ENCODE measurements at places on chromosomes 16 and 17. TPM values are rescaled to one million over a fixed set of nuclear protein-coding genes. Genes with fewer than 3 reads are reported as not detected.

The SOX8 gene
- 4.8 TPM for total RNA-seq

The TEKT5 gene
- total RNA-seq = not detected

The HNF1B gene
- not detected for total RNA-seq

The THRA gene
- 52.1 TPM for total RNA-seq

The MT1M gene
- total RNA-seq = not detected

The TPSG1 gene
- not detected for total RNA-seq

The ACSM3 gene
- total RNA-seq = 9.2 TPM

The EFNB3 gene
- 0.19 TPM for total RNA-seq

DNA sequence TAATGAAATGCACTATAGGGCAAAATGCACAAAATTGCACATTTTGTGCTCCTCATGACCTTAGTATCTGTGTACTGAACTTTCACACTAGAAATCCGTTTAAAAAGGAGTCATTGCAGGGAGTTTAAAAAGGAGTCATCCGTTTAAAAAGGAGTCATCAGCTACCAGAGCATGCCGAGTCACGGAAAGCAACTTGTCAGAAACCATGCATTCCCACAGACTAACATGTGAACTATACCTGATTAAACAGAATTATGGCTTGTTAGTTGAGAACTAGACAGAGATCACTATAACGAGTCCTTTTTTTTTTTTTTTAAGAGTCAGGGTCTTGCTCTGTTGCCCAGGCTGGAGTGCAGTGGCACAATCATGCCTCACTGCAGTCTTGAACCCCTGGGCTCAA lies 35.9 kb downstream of the SLC6A4 start:
- H3K36me3 ChIP-seq = no peaks in the 10 kb centered on the region
- H3K4me3 ChIP-seq = no peak overlapping the region
- H3K27me3 ChIP-seq = peaks cover 10% of the 10 kb centered on the region
- no peaks in the 10 kb centered on the region for H3K4me1 ChIP-seq
- DNase-seq = no peak

DNA sequence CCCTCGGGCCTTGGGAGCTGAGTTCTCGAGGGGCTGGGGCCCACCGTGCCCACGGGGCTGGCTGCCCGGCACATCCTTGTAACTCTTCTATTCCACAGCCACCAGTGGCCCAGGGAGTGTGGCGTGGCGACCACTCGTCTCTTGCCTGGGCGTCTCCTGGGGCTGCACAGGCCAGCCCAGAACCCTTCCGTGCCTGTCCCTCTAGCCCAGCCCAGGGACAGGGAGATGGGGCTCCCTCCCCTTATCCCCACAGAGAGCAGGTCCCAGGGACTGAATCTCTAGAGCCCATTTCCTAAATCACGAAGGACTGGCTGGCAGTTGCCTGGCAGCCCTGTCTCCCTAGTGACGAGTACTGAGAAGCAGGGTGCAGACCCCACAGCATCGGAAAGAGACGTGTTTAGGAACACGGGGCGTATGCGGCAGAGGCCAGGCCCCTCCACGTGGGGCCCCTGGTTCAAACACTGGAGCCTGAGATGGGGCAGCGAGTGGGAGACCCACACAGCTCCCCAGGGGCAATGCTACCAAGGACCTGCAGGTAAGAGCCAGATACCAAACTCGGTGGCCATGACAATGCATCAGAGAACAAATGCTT lies 51.0 kb downstream of the TIMM22 start:
- H3K4me1 ChIP-seq = peaks cover 5% of the 10 kb centered on the region
- no peak overlapping the region for H3K27ac ChIP-seq
- peaks cover 2% of the 10 kb centered on the region for H3K36me3 ChIP-seq

- H3K36me3 ChIP-seq = no peaks in the 10 kb centered on the region
- no peak overlapping the region for H3K4me3 ChIP-seq
- H3K27ac ChIP-seq = no peak overlapping the region
- DNase-seq = no peak
- no peaks in the 10 kb centered on the region for H3K4me1 ChIP-seq
These were observed 41.5 kb downstream of the TK2 start for GRCh38 chr16:66508248-66508913.

GRCh38 chr17:2433696-2434095 lies 32.8 kb upstream of the MNT start:
- no peak overlapping the region for H3K4me3 ChIP-seq
- no peak for DNase-seq
- no peaks in the 10 kb centered on the region for H3K4me1 ChIP-seq
- peaks cover 55% of the 10 kb centered on the region for H3K36me3 ChIP-seq

DNA sequence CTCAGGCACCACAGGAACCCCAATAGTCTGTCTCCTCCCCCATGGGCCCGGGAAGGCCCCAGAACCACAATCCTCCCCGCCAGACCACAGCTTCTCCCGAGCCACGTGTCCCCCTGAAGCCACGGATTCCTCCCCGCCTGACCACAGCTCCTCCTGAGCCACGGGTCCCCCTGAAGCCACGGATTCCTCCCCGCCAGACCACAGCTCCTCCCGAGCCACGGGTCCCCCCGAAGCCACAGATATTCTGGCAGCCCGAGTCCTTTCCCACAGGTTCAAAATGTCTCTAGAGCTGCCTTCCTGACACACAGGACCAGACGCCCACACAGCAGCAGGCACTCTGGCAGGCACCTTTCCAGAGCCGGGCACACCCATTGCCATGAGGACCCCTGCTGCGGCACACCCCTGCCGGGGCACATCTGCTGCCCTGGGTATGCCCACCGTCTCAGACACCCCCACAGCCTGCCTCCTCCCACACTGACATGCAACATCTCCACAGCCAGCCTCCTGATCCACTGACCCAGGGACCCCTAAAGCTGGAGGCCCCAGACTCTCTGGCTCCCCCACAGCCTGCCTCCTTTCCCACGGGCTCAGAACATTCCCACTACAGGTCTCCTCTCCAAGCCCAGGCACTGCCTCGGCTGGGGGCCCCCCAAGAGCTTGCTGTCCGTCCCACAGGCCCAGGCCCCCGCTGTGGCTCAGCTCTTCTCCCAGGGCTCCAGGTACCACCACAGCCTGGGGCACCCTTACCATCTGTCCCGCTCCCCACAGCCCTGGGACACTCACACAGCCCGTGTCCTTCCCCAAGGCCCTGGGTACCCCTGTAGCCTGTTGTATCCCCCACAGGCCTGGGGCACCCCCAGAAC lies 2.2 kb downstream of the KIAA0753 start:
- H3K27me3 ChIP-seq = no peaks in the 10 kb centered on the region
- H3K4me3 ChIP-seq = no peak overlapping the region
- no peak for DNase-seq
- peaks cover 21% of the 10 kb centered on the region for H3K36me3 ChIP-seq
- H3K4me1 ChIP-seq = peaks cover 12% of the 10 kb centered on the region

GRCh38 chr16:19876501-19877059 lies 8.1 kb downstream of the GPRC5B start:
- no peak overlapping the region for H3K4me3 ChIP-seq
- no peak for DNase-seq
- peaks cover 18% of the 10 kb centered on the region for H3K27me3 ChIP-seq
- no peaks in the 10 kb centered on the region for H3K4me1 ChIP-seq

DNA sequence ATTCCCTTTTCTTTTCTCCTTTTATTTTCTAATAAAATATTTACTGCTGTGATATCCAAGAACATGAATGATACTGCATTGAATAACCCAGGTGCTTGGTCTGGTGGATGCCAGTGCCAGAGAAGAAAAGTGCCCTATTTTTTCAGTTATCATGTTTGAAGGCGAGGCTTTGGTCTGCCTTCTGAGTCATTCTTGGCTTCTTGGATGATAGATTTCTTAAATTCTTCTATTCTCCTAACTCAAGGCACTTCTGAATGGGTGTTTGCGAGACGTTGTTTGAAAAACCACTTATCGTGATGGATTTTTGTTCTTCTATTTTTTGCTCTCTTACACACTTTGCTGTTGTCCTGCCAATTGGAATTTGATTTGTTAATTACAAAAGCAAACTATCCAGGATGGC lies 66.7 kb downstream of the FTO start:
- H3K4me1 ChIP-seq = peaks cover 3% of the 10 kb centered on the region
- no peaks in the 10 kb centered on the region for H3K27me3 ChIP-seq
- H3K36me3 ChIP-seq = no peaks in the 10 kb centered on the region
- H3K4me3 ChIP-seq = no peak overlapping the region
- H3K27ac ChIP-seq = no peak overlapping the region

- no peak for DNase-seq
- H3K36me3 ChIP-seq = peaks cover 3% of the 10 kb centered on the region
- H3K4me3 ChIP-seq = no peak overlapping the region
- no peaks in the 10 kb centered on the region for H3K27me3 ChIP-seq
- H3K27ac ChIP-seq = no peak overlapping the region
These were observed 107.3 kb downstream of the CMIP start for GRCh38 chr16:81551821-81552304.

- H3K27ac ChIP-seq = peak overlapping the region; percentile 79
- no peaks in the 10 kb centered on the region for H3K36me3 ChIP-seq
- peaks cover 14% of the 10 kb centered on the region for H3K4me1 ChIP-seq
- DNase-seq = peak; percentile 37
These were observed 1.5 kb downstream of the ZFPM1 start for GRCh38 chr16:88454523-88454947.

- no peaks in the 10 kb centered on the region for H3K4me1 ChIP-seq
- DNase-seq = no peak
- no peak overlapping the region for H3K27ac ChIP-seq
- no peak overlapping the region for H3K4me3 ChIP-seq
These were observed 675.6 kb upstream of the CDH8 start for GRCh38 chr16:62711797-62712196.

- H3K4me1 ChIP-seq = no peaks in the 10 kb centered on the region
- H3K36me3 ChIP-seq = no peaks in the 10 kb centered on the region
- DNase-seq = no peak
- H3K4me3 ChIP-seq = no peak overlapping the region
These were observed 1425.1 kb upstream of the CDH8 start for GRCh38 chr16:63461248-63461841.

DNA sequence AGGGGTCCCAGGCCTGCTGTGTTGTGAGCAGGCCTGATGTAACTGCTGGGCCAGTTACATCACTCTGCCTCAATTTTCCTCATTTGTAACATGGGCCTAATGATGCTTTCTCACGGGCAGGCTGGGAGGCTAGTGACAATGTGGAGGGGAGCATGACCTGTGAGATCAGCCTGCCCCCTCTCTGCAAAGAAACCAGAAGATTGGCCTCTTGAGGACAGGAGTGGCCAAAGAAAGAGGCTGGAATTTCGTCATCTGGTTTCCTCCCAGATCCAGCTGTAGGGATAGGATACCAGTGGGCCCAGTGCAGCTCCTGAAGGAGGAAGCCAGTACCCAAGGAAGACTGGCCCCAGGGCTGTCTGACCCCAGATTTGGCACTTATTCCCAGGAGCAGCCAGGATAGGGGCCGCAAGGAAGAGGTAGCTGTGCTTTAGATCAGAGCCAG lies 615 bp upstream of the SREBF1 start:
- H3K27me3 ChIP-seq = no peaks in the 10 kb centered on the region
- H3K4me1 ChIP-seq = peaks cover 72% of the 10 kb centered on the region
- no peak for DNase-seq
- H3K36me3 ChIP-seq = peaks cover under 1% of the 10 kb centered on the region
- H3K4me3 ChIP-seq = peak overlapping the region; percentile 63
- H3K27ac ChIP-seq = peak overlapping the region; percentile 98

DNA sequence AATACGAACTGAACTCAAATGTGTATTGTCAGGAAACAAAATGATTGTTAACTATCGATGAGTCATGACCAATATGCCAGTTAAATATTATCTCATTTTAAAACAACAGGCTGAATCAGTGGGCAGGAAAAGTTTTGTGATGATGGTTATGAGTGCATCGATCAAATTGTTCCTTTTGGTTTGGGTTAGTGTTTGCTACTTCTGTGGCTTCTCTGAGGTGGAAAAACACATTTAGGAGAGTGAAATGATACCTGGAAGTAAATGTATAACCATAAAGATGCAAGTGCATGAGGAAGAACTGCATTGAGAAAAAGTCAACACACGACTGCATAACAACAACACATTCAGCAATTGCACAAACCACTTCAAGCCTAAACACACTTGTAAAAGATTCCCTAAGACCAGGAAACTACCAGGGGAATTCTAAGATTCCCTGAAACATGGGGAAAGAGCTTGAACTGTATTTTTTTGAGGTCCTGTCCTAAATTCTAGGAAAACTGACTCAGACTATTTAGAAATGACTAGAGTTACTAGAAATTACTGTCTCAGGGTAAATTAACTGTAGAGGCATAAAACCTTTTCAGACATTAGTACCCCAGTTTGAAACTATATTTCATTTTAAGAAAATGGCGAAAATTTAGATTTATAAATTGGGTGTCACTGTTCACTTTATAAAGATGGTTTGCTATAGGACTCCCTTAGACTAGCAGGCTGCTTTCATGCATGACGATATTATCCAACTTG lies 44.8 kb downstream of the CDYL2 start:
- H3K36me3 ChIP-seq = no peaks in the 10 kb centered on the region
- no peaks in the 10 kb centered on the region for H3K4me1 ChIP-seq
- no peaks in the 10 kb centered on the region for H3K27me3 ChIP-seq
- H3K4me3 ChIP-seq = no peak overlapping the region
- H3K27ac ChIP-seq = no peak overlapping the region
- no peak for DNase-seq

DNA sequence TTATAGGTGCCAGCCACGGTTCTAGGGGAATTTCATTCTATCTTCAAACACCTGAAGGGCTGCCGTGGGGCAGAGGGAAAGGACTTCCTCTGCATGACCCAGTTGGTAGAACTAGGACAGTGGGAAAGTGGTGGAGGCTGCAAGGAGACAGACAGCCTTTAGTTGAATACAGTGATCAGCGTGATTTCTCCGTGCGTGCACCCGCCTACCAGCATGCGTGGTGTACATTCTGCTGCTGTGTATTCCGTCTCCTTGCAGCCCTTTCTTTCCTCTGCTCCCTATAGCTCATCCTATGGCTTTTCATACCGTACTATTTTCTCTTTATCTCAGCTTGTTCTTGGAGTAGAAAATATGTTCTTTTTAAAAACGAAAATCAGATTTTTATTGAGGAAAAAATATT lies 146.9 kb downstream of the MRM1 start:
- no peak for DNase-seq
- no peaks in the 10 kb centered on the region for H3K36me3 ChIP-seq
- no peaks in the 10 kb centered on the region for H3K27me3 ChIP-seq
- no peak overlapping the region for H3K27ac ChIP-seq
- no peaks in the 10 kb centered on the region for H3K4me1 ChIP-seq

DNA sequence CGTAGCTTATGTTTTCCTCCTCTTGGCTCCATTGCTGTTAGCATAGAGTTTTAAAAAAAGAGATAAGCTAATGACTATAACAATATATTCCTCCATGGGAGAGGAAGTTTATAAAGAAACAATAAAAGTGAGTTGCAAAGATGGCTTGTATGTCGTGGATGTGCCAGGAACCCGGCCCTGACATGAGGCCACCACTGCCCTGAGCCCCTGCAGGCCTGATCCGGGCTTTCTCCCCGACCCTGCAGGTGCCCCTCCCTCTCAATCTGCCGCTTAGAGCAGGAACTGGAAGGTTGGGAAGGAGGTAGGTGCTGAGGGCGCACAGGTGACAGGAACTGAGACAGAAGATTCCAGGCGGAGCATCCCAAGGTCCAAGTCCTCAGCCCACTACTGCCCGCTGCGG lies 11.7 kb downstream of the PAM16 start:
- H3K4me1 ChIP-seq = no peaks in the 10 kb centered on the region
- H3K36me3 ChIP-seq = peaks cover 30% of the 10 kb centered on the region
- H3K27me3 ChIP-seq = no peaks in the 10 kb centered on the region
- no peak overlapping the region for H3K4me3 ChIP-seq
- no peak for DNase-seq

GRCh38 chr17:80931421-80932265 lies 60.0 kb upstream of the CHMP6 start:
- no peaks in the 10 kb centered on the region for H3K27me3 ChIP-seq
- no peak overlapping the region for H3K4me3 ChIP-seq
- DNase-seq = no peak

Data from T-cell (primary cell).